ENCODE measurements at places on chromosomes 6 and 20.

GRCh38 chr6:19432966-19433498 is 404.1 kb upstream of the ID4 start:
- no peak for DNase-seq

DNA sequence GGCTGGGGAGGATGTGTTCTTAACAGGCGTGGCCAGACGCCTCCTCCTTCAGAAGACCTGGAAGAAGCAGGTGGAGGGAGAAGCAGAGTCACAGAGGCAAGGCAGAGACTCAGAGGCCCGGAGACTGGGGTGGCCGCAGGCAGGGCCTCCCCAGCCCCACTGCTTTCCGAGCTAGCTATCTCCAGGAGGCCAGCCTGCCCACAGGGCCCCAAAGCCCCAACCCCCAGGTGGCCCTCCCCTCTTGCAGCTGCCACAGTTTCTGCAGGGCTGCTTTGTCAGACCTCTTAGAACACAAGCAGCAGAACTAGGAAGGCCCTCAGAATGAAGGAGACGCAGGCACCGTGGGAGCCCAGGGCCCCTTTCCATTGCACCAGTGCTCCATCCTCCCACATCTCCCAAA is 69.0 kb upstream of the MLN start:
- DNase-seq = no peak

DNA sequence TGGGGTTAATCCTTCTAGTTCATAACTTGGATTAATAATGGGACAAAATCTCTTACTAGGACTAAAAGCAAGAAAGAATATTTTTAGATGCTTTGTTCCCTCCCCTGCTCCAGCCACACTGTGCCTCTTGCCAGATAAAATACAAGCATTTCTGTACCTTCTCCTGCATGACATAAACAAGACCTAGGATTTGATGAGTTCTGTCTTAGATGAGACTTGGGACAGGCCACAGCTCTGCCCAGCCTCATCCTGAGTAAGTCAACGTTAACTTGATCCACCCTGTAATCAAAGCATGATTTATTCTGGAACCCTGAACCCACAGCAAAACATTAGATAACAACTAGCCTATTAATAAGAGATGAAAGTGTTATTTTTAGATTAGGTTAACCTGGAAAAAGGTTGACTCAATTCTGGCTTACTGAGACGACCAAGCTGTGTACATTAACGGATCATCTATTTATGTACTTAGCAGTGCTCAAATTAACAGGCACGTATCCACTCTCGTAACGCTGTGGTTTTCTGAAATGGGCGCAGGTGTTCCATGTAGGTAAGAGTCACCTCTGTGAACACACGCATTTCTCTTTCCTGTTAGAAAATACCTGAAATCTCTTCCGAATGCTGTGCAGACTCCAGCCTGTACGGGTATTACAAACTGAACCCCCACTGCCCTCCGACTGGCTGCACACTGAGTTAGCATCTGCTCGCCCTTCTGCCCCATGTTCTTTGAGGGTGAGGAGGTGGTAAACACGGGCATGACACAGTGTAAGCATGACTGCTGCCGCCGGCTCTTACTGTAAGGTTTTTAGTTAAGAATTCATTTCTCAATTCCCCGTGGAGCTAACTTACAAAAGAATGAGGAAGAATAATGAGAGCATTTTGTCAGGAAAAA is 132.1 kb upstream of the FOXQ1 start:
- DNase-seq = no peak

GRCh38 chr6:109373762-109374161 is 8.5 kb downstream of the CD164 start:
- DNase-seq = no peak

DNA sequence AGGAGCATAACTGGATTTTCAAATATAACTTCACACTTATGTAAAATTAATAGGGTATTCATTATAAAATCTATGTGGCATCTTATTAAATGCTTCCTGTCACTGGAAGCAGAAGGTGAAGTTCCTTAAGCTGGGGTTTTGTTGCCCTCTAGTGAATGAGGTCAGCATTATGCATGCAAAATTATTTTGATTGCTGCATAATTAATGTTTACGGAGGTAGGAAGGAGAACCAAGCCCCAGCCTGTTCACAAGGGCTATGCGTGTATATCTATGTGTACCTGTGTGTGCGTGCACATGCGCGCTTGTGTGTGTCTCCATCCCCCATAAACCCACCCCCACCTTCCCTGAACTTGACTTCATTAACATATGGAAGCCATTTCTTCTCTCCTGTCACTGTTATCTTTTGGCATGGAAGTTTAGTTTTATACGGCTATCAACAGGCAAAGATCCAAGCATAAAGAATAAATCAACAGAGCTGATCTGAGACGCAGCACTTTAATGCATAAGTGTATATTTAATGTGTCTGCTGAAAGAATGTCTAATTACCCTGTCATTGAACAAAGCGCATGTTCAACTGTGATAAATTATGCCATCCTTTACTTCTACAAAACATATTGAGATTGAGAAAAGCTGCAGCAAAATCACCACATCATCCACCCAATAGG is 90.2 kb upstream of the CDH4 start:
- no peak for DNase-seq

GRCh38 chr20:61966492-61967244 is 99.0 kb downstream of the TAF4 start:
- DNase-seq = no peak

DNA sequence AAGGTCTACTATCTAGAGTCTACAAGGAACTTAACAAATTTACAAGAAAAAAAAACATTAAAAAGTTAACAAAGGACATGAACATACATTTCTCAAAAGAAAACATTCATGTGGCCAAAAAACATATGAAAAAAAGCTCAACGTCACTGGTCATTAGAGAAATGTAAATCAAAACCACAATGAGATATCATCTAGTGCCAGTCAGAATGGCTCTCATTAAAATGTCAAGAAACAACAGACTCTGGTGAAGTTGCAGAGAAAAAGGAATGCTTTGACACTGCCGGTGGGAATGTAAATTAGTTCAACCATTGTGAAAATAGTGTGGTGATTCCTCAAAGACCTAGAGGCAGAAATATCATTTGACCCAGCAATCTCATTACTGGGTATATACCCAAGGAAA is 48.3 kb downstream of the OGFRL1 start:
- DNase-seq = no peak

DNA sequence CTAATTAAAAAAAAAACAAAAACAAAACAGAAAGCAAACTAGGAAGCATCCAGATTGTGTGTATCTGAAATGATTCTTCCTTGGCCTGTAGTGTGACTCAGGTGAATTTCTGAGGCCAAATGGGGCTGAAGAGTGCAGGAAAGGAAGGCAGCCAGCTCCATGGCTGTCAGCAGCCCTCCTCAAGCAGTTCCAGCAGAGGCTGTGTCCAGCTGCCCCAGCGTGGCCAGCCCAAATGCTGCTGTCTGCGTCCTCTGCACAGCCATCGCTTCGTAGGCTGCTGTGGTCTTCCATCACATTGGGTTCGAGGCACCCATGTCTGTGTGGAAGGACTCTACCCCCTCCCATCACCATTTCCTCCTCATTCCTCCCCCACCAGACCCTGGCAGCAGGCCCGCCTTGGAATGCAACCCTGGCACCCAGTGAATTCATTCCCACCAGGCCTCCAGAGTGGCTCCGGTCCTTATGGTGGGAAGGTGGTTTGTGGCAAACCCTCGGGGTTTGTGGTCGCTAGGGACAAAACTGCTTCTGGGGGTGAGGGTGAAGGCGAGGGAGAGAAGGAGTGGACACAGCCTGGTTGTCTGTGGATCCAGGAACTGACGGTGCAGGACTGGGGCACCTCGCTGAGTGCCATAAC is 81.5 kb downstream of the MYLK4 start:
- DNase-seq = peak; percentile 40

All from fibroblast of lung (primary cell).